Stimulated activated CD8-positive, alpha-beta memory T cell treated with anti-CD3 and anti-CD28 coated beads, Interleukin-4, amount 100 ng/mL, for 4 hours (primary cell): ENCODE measurements at places on chromosomes 5 and 9.

DNA sequence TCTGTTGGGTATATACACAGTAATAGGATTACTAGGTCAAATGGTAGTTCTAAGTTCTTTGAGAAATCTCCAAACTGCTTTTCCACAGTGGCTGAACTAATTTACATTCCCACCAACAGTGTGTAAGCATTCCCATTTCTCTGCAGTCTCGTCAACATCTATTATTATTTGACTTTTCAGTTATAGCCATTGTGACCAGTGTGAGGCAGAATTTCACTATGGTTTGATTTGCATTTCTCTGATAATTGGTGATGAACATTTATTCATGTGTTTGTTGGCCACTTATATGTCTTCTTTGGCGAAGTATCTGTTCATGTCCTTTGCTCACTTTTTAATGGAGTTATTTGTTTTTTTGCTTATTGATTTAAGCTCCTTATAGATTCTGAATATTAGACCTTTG, 596.2 kb upstream of the DAB2 start:
- DNase-seq = no peak

GRCh38 chr9:99595796-99596195, 225.9 kb upstream of the NR4A3 start:
- DNase-seq = no peak

DNA sequence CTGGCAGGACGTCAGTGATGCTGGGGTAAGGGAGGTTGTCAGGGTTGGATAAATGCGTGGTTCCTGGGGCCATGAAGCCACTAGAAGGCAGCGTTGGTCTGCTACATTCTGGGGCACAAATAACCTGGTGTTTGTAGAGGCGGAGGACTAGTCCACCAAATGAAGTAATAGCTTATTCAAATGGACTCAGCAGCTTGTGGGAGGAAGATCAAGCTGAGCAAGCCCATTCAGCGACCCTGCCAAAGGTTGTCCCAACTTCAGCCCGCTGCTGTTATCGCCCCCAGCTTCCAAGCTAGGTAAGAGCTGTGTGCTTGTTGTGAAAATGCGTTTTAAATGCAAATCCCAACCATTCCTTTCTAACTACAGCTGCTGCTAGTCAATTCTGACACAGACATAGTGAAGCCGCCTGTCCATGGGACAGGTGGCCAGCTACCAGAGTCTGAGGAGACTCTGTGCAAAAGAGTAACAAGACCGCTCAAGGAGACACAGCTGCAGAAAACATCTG, 7.6 kb upstream of the FAM240B start:
- DNase-seq = no peak

GRCh38 chr9:14183001-14183400, 130.9 kb downstream of the NFIB start:
- no peak for DNase-seq

GRCh38 chr5:33738967-33739366, 152.8 kb downstream of the ADAMTS12 start:
- no peak for DNase-seq

DNA sequence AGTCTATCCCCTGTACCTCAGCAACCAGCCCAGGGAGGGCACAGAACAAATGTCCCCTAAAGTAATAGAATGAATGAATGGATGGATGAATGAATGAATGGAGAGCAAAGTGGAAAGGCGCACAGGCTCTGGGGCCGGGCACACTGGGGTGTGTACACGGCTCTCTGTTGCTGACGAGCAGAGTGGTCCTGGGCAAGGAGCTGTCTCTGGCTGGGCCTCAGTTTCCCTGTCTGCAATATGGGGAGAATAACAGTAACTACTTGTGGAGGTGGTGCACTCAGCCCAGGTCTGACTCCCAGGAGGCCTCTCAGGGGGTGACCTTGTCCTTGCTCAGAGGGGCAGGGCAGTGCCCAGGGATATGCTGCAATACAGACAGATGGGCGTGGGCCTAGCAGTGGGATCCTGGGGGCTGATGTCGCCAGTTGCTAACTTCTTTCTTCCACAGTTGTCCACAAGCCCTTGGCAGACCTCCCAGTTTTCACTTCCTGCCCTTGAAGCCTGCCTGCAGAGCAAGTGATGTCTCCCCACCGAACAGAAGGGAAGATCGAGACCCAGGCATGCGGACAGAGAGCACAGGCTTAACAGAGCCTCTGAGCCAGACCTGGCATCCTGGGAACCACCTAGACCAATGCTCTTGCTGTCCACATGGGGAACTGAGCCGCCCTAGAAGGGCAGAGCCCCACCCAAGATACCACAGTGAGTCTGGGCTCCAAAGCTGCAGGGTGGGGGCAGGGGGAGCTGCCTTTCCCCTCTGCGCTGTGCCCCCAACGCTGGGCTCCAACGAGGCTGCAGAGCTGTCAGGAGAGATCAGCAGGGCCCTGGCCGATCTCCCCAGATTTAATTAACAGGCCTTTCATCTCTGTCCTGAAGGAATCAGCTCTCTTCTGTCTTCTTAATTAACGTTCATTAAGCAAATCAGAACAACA, 13.6 kb upstream of the LAMC3 start:
- DNase-seq = no peak

GRCh38 chr9:80440724-80441123, 869.0 kb downstream of the TLE4 start:
- DNase-seq = no peak

DNA sequence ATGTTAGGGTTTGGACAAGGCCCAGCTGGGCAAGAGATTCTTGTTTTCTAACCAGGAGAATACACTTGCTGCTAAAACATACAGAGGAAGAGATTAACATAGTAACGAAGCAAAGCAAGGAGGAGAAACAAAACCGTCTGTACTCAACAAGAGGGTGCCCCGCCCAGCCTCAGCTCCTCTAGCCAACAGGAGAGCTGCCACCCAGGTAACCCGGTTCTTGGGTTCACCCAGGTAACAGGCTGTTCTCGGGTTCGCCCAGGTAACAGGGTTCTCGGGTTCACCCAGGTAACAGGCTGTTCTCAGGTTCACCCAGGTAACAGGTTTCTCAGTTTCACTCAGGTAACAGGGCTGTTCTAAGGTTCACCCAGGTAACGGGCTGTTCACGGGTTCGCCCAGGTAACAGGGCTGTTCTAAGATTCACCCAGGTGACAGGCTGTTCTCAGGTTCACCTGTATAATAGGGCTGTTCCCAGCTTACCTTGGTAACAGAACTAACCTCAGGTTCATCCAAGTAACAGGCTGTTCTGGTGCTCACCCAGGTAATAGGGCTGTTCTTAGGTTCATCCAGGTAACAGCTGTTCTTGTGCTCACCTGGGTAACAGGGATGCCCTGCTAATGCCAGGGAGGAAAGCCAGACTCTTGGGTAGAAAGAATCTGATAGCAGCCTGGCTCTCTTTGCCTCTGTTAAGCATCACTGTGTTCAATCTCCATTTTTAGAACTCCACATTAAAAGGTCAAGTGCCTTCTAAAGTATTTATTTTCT, 271.6 kb downstream of the SYK start:
- DNase-seq = no peak

GRCh38 chr9:80156262-80156661, 584.5 kb downstream of the TLE4 start:
- no peak for DNase-seq

DNA sequence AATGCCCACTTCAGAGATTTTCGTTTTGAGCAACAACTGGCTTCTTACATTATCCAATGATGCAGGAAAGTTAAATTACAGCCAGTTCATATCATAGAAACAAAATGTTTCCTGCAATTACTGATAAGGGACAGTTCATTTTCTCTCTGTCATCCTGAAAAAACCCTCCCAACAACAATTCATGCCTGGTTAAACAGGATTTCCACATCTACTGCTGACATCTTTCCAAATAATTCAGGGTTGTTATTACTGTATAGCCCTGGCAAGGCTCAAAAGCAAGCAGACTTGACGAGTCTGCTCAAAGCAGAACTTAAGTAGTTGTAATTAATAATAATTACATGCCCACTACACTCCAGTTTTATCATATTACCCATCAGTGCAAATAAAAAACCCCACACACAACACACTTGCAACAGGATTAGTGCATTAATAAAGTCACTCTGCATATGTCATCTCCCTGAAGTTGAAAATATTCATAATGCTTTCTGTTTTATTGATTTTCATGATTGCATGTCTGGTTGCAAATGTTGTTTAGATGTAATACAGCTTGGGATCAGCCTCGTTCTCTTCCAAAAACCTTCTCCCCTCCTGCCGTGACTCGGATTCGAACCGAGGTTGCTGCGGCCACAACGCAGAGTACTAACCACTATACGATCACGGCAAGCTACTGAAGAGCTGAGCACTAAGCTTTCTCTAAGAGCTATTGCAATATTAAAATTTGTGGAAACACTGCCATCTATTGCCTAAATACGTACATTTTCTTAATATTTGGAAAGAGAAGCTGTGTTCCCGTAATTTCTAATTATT, 119.6 kb upstream of the NFIB start:
- no peak for DNase-seq

- DNase-seq = no peak
These were observed 179.7 kb upstream of the DAB2 start for GRCh38 chr5:39604491-39604890.

GRCh38 chr9:96186591-96187011, 115.4 kb downstream of the HSD17B3 start:
- no peak for DNase-seq

DNA sequence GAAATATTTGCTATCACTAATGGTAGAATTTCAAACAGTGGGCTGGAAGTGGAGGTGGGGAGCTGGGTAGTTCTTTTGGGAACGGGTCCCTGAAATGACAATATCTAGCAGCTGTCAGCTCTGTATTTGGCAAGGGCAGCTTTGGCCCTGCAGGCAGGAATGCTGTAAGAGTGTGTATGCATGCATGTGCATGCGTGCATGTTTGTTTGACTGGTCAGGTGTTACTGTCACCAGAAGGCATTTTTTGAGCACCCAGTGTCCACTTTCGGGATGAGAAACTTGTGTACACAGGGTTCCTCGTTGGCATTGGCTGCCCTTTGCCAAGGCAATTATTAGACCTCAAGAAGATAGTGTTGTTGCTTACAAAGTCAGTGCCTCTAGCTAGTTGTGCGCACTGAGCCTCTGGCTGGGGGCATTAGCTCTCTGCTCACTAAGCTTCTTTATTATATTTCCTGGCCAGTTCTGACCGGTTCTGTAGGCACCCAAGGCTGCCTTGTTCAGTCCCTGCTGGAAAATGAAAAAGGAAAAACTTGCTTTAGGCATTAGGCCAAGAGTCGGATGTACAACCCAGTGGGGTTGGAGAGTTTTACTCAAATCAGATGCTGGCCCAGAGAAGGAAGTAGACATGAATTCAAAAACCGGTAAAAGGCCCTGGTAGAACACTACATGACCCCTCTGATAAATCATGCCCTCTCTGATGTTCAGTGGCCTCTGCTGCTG, 2.0 kb downstream of the CYFIP2 start:
- no peak for DNase-seq

DNA sequence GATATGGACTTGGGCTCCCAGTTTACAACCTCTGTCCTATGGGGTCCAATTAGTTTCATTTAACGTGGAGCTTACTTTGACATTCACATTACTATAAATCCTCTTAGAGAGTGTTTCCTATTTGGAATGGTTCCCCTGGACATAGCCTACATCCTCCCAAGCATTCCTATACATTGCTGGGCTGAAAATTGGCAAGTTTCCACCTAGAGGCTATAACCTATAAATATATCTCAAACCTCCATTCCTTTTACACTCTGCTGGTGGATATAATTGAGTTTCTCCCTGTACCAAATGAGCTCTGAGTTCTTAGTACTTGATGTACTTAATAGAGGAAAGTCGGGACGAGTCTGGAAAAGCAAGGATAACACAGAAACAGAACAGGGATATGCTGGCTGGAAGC, 172.8 kb downstream of the ASTN2 start:
- DNase-seq = no peak

- no peak for DNase-seq
These were observed 63.7 kb downstream of the DENND4C start for GRCh38 chr9:19294219-19294618.

GRCh38 chr9:36163049-36163785, 6.0 kb upstream of the CCIN start:
- no peak for DNase-seq

- no peak for DNase-seq
These were observed 514.7 kb downstream of the MTRR start for GRCh38 chr5:8383616-8384015.

DNA sequence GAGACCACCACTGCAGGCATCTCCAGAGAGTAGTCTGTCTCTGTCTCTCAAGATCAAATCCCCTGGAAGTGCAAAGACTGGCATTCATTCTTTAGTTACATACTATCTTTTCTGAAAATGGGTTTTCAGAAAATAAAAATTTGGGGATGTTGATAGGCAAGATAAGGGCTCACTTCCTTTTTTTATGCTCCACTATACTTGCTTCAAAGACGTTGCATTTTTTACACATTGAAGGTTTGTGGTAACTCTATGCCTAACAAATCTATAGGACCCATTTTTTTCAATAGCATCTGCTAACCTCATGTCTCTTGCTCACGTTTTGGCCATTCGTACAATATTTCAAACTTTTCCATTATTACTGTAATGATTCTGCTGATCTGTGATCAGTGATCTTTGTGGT, 37.0 kb downstream of the DMAC1 start:
- DNase-seq = no peak

GRCh38 chr9:17052626-17053025, 82.2 kb upstream of the CNTLN start:
- no peak for DNase-seq

DNA sequence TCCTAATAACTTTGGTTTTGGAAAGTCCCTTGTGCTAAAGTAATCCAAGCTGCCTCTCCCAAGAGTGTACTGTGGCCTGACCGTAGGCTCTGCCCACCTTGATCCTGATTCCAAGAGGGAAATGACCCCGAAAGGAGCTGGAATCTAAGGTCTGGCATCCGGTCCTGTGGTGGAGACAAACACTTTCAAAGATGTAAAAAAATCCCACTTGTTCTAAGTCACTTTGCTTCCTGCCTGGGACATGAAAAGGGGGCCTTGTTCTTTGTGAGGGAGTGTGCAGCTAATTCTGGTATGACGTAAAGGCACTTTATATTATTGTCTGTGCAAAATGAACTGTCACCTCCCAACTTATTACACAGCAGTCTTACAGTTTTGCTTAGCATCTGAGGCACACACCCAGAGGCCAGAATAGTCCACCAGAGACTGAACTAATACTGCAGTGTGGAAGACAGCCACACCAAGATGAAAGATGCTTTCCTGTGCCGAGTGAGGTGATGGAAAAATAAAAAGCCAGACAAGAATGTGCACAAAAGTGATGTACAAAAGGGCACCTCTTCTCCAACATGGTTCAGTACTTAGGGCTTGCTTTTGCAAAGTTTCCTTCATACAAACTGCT, 128.7 kb downstream of the SLC12A2 start:
- no peak for DNase-seq
